GM12892 (cell line): ENCODE measurements at places on chromosomes 3 and 15.

- DNase-seq, result no peak
Observed at GRCh38 chr3:141646760-141647561, 91.1 kb upstream of the RNF7 start.

- DNase-seq, result no peak
Observed at GRCh38 chr15:96593735-96594134, 263.2 kb downstream of the NR2F2 start.

GRCh38 chr3:175743733-175744400, 884.7 kb downstream of the NAALADL2 start:
- no peak for DNase-seq

- DNase-seq, result no peak
Observed at GRCh38 chr15:27361438-27361837, 390.5 kb downstream of the GABRG3 start.

- DNase-seq, result no peak
Observed at GRCh38 chr15:78065284-78065872, 12.1 kb downstream of the TBC1D2B start.

DNA sequence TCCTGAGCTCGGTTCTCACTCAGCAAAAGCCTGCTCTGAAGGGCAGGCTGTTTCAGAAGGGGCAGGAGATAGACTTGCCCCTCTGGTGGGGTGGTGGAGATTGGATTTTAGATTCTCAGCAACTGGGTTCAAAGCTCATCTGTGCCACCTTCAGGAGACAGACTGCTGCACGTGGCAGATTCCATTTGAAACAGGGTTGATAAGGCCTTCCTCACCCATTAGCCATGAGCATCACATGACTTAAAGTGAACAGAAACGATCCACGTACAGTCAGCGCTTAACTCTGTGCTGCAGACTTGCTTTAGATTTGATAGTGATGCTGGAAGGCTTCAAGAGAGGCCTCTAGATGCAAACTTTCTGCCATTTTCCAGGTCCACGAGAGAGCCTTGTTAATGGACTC, 35.0 kb upstream of the MGLL start:
- no peak for DNase-seq

DNA sequence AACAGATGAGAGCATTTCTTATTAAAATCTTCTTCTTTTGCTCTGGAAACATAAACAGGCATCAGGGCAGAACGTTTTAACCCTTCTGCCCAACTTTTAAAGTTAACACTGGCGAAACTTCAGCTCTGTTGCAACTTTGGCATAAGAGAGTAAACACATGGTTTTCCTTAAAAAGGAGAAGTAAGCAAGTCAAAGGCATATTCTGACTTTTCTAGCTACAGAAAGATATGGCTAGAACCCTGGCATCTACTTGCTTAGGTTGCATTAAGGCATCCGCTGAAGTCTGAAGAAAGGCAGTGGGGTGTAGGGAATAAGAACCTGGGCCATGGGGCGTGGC, 13.3 kb upstream of the IL16 start:
- DNase-seq, result no peak

DNA sequence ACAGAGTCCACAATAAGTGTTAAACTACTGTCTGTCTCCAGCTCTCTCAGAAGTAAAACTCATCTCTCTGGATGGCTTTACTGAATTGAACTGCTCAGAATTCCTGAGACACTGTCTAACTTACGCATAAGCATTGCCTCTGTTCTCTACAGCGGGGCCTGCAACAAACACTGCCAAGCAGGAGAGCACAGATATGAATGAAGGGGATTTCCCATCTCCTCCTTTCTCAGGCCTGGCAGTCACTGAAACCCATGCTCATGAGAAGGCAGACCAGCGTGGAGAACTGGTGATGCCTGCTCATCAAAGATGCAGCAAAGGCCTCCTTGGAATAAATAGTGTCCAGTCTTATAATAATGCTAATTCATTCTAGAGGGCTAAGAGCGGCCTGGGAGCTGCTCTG, 10.3 kb downstream of the RASGRP1 start:
- no peak for DNase-seq

DNA sequence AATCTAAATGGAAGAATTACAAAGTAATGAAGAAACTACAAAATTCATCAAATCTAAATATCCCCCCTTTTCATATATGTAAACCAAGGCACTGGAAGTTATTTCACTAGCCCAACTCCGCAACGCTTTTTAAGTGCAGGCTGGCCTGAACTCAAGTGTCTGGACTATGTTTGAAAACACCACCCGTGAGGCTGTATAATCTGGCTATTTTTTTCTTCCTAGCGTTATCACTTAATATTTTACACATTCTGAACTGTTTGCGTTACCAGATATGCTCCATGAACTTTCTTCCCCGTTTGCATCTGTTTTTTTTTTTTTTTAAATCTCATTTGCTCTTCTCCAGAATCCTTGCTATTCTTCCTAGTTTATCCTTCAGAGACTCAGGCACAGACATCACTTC, 619.5 kb upstream of the CBLB start:
- DNase-seq, result no peak

GRCh38 chr15:66284271-66284670, 9.1 kb upstream of the DIS3L start:
- no peak for DNase-seq

DNA sequence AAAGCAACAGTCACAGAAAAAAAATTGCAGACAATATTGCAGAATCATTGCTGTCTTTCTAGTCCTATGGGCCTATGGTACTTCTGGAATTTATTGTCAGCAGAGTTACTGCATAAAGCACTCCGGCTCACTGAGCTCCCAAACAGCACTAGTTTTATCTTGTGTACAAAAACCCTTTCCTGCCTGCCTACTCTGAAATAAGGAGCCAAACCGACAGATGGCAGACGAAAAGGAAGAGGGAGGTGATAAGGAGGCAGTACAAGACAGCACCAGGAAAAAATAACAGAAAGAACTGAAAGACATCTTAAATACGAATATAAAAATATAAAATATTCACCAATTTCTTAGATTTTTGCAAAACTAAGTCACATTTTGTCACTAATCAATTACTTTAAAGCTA, 15.6 kb downstream of the HERC1 start:
- no peak for DNase-seq

DNA sequence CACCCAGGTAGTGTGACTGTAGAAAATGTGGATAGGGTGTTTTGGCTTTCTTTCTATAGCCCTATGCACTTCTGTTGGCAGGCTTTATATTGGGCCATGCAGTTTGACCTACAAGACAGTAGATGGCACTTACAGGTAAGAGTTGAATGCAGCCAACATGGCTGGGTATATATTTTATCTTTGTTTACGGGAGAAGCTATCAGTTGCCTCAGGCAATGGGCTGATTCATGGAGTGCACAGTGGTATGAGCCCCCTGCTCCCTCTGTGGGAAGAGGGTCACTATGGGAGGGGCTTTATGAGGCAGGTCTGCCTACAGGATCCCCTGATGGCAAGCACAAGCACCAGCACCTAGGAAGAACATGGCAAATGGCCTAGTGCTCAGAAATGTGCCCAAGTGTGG, 301.2 kb upstream of the CDIN1 start:
- no peak for DNase-seq
